ENCODE measurements at places on chromosomes 2 and 18.

- no peak for DNase-seq
These were observed 132.3 kb downstream of the TTC32 start for GRCh38 chr2:19769513-19769912.

GRCh38 chr2:241877989-241878970, 8.8 kb downstream of the RTP5 start:
- peak; percentile 74 for DNase-seq

DNA sequence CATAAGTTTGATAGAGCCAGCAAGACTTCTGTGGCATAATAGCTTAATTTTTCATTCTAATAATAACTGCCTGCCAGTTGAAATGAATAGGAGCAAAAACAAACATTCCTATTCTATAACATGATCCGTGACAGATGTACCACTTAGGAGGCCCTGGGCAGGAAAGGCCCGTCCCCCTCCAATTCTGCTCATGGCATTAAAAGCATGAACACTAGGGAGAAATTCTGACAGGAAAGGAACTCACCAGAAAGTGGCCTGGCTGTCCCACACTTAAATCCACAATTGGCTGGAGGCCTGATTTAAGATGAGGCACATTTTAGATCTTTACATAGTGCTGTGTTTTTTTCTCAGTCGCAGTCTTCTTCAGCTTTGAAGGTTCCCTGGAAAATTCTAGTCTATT, 261.9 kb upstream of the ETAA1 start:
- DNase-seq, result no peak

DNA sequence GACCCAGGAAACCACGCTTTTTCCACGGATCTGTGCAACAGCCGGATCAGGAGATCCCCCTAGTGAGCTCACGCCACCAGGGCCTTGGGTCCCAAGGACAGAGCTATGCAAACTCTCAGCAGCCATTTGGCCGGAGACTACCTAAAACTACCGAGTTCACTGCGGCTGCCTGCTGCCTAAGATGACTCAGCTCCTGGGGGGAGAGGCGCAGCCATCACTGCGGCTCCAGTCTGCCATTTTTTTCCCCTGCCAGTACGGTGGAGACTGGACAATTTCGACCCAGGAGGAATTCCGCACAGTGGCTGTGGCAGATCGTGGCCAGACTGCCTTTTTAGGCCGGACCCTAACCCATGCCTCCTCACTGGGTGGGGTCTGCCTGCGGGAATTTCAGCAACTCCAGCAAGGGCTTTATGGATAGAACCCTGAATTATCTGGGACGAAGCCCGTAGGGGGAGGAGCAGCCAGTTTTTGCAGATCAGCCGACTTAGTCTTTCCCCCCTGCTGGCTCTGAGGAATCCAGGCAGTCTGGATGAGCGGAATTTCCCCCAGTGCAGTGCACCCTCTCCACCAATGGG, 424.9 kb upstream of the UBE2E3 start:
- DNase-seq, result no peak

GRCh38 chr2:24824966-24825882, 32.0 kb downstream of the CENPO start:
- peak; percentile 30 for DNase-seq

GRCh38 chr18:8771930-8772329, 66.6 kb downstream of the MTCL1 start:
- no peak for DNase-seq

- DNase-seq, result no peak
These were observed 626.7 kb downstream of the GALR1 start for GRCh38 chr18:77876319-77876865.

DNA sequence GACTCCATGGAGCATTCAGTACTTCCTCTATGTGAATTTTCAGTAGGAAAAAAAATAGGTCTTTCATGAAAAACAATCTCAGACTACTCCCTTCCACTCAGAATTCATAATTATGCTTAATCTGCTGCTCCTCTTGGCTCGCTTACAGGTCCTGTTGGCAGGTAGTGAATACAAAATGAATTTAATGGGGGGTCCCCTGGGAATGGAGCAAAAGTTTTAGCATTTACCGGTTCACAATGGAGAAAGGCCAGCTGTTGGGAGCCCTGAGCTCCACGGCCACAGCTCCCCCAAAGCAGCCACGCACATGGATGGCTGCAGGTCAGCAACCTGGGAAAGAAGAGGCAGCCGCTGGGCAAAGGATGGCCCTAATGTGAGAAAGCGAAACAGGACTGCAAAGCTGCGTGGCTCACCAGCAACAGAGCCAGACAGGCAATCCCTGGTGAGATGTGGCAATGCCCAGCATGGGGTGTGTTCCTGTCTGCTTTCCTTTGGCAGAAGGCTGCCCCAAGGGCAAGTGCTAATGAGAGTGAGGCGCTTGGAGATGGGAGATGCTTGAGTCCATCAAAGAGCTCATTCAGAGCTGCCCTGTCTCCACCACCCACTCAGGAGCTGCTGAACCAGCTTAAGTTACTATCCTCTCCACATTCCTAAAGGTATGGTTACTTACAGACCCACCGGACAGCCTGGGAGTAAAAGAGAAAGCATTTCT, 447.4 kb downstream of the EPHA4 start:
- DNase-seq, result no peak

DNA sequence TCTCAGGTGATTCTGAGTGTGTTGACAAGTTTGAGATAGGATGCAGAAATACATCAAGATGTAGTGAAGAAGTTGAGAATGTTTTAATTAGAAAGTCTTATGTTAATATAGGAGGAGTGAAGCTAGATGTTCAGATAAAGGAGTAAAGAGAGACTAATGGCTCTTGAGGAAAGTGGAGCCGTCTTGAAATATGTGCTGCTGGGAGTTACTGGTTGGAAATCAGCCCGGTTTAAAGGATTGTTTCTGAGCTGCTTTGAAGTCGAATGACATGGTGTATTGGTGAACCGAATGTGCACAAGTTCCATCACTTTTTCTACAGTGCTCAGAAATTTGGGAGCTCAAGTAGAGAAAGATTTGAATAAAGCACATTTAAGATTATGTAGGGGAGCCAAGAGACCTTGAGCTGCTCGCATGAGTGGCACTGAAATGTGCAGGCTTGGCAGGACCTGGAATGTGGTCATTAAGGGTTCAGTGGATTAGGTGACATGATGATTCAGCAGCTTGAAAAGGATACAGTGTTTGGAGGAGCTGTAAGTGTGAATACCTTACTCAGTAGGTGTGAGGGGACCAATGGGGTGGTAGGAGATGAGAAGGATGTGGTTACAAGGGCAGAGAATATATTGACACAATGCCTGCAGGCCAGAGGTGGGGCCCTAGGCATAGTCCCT, 68.6 kb downstream of the CAB39 start:
- DNase-seq, result no peak

DNA sequence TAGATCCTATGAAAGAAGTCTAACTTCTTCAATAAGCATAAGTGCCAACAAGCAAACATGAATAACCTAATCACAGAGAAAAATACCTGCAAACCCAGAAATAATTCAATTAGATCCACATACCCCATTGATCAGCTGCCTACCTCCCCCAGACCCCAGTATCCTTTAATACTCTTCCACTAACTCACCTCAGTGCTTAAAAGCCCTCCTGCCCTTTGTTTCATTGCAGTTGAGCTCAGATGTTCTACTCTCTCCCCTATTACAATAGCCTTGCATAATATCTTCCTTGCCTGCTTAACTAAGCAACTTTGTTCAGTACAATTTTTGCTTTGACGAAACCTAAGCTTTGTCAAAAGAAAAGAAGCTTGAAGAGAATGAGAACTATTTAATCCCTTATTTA, 156.0 kb upstream of the ZC3H15 start:
- DNase-seq, result no peak

DNA sequence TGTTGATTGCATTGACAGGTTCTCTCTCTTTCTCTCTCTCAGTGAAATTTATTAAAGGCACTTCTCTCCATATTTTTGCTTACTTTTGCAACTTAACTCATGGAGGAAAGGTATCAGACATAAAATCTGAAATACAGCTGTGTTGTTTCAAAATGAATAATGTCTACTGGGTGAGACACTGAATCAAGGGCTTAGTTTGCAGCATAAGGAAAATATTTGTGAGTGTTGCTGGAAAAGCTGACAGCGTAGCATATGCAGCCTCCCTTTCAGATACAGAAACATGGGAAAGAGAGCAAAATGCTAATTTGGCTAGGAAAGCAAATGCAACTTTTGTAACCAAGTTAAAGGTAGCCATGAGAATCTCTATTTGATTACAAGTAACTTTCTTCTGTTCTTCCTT, 81.5 kb upstream of the COL3A1 start:
- no peak for DNase-seq

- no peak for DNase-seq
These were observed 121.2 kb downstream of the CCBE1 start for GRCh38 chr18:59575995-59576394.

- DNase-seq, result peak; percentile 15
These were observed 634 bp downstream of the CREB1 start for GRCh38 chr2:207530160-207531031.

DNA sequence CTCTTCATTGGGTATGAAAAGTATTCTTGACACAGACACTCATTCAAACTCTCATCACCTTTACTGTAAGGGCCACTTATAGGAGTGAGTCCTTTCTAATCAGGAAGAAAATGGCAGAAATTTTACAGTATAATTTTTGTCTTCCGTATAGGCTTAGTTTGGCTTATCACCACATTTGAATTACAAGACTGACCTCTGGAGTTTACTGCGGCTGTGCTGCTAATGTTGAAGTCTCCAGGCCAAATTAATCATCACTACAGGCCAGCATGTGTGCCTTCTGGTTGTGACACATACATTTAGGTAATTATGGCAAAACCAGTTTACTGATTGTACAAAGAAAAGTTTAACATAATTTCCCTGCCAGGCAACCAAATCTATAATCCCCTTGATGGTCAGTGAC, 753.6 kb upstream of the GCFC2 start:
- no peak for DNase-seq

- DNase-seq, result no peak
These were observed 277.3 kb downstream of the DSC3 start for GRCh38 chr18:30765247-30765646.

GRCh38 chr2:204015118-204015843, 78.7 kb downstream of the ICOS start:
- no peak for DNase-seq

DNA sequence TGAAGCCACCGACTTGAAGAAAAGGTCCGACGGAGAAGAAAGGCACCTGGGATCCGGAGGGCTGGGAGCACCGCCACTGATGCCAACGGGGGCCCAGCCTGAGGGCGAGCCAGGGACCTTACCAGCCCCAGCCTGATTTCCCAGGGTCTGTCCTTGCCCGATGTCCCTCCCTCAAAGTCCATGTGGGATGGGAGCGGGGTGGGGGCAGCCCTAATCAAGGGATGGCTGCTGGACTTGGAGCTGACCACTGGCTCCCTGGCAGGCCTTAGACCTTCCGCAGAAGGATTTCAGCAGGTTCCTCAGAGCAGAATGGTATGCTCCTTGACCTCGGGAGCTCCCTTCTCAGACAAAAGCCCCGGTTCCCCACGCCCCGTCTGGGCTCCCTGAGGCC, 99.6 kb downstream of the ZFP36L2 start:
- no peak for DNase-seq
